ENCODE measurements at places on chromosomes 2 and 18. TPM values are rescaled to one million over a fixed set of nuclear protein-coding genes. Genes with fewer than 3 reads are reported as not detected.

Gene KANSL1L
- total RNA-seq = 43.8 TPM

Gene NPPC
- 7.3 TPM for total RNA-seq

Gene ALLC
- 0.60 TPM for total RNA-seq

Gene EFR3B
- 60.9 TPM for total RNA-seq

Gene FHOD3
- 45.1 TPM for total RNA-seq

Gene IL36G
- not detected for total RNA-seq

Gene SLC40A1
- 13.9 TPM for total RNA-seq

GRCh38 chr2:161273038-161273760 lies 35.0 kb upstream of the PSMD14 start:
- DNase-seq = no peak

DNA sequence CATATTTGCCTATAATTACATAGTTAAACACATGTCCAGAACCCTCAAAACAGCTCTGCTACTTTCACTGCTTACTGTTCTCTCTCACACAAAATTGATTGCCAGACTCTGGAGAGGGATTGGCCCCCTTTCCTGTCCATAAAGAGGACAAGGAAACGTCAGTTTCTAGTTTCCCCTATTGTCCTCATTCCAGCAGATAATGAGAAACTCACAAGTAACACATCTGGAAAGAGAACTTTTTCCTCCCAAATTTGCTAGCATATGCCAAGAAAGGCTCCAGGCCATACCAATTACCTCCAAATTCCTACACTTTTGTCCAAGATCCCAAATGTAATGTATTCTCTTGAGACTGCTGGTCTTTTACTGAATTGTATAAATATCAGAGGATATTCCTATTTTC lies 200.5 kb downstream of the EXOC6B start:
- DNase-seq = no peak

- no peak for DNase-seq
These were observed 518.6 kb upstream of the FSIP2 start for GRCh38 chr2:185219981-185220380.

DNA sequence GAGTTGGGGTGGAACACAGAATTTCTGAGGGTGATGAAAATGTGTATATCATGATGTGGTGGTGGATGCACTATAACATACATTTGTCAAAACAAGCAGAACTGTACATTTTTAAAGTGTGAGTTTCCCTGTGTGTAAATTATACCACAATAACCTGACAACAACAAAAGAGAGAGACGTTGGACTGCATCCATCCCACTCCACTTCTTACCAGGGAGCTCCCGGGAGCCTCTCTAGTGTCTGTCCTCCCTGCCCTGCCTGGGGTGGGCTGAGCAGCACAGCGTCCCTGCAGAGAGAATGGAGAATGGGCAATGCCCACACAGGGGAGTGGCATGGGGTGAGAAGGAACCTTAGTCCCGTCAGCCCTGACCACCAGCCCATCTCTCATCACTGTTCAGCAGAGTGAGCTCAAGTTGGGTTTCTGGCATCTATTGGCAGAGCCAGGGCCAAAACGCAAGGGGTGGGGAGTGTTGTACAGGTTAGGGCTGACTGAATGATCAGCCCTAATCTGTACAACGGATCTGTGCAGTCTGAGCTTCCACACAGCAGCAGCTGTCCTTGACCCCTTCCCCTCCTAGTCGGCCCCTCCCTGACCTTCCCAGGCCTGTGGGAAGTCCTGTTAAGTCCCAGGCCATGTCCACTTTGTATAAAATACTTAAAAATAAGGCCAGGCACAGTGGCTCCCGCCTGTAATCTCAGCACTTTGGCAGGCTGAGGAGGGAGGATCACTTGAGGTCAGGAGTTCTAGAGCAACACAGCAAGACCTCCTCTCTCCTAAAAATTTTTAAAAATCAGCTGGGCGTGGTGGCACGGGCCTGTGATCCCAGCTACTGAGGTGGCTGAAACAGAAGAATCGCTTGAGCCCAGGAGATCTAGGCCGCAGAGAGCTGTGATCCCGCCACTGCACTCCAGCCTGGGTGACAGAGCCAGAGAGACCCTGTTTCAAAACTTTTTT lies 3.3 kb upstream of the PROC start:
- no peak for DNase-seq

- DNase-seq = no peak
These were observed 20.3 kb downstream of the CHMP1B start for GRCh38 chr18:11871501-11871900.

DNA sequence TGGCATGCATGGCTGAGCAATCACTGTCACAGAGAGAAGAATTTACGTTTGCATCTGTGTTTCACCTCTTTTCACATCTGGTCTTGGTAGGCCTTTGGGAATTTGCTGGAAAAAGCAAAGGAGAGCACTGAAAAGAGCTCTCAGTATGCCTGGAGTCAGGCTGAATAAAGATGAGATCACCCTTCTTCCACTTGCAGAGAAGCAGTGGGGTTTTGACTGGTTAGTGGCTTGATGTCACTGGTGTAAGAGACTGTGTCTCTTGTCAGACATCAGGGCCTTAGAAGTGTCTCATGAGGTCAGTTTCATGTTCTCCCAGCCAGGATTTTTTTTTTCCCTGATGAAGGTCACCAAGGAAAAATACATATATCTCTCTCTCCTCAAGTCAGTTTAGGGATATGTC lies 353.8 kb downstream of the INSIG2 start:
- no peak for DNase-seq

GRCh38 chr18:60452421-60452820 lies 79.8 kb upstream of the MC4R start:
- no peak for DNase-seq

DNA sequence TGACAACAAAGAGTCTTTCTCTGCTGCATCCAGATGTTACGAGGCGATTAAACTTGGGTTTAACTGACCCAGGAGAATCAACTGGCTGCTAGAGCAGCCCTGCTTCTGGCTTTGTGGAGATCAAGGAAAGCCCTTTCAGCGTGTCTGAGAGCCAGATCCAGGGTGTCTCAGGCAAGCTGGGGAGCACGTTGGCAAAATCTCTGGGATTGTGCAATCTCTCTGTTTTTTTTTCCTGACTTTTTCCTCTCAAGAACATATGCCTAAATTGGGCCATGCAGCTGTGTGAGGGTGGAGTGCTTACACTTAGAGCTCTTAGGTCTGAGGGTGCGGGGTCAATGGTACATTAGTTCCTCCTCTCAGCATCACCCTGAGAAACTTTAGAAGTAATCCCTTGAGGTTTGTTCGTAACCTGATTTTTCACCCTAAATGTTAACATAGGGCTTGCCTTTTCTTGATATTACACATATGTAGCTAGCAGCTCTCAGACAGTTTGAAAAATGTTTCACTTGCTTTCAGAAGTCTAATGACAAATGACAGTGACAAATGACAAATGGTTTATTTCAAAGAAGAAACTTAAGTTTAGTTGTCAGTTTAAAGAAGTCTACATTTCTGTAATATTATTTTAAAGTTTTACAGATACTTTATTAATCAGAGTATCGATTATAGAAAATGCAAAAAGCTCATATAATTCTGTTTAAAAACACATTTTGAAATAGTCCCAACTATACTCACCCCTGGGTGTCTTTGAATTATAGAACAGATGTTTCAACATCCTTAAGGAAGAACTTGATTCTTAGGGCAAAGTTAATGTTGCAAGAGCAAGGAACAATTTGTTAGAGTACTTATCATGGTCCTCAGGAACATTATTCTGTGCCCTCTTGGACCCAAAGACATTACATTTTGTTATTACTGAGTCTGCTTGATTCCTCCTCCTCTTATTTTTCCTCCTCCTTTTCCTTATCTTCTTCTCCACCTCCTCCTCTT lies 38.4 kb upstream of the ZSWIM2 start:
- DNase-seq = no peak

DNA sequence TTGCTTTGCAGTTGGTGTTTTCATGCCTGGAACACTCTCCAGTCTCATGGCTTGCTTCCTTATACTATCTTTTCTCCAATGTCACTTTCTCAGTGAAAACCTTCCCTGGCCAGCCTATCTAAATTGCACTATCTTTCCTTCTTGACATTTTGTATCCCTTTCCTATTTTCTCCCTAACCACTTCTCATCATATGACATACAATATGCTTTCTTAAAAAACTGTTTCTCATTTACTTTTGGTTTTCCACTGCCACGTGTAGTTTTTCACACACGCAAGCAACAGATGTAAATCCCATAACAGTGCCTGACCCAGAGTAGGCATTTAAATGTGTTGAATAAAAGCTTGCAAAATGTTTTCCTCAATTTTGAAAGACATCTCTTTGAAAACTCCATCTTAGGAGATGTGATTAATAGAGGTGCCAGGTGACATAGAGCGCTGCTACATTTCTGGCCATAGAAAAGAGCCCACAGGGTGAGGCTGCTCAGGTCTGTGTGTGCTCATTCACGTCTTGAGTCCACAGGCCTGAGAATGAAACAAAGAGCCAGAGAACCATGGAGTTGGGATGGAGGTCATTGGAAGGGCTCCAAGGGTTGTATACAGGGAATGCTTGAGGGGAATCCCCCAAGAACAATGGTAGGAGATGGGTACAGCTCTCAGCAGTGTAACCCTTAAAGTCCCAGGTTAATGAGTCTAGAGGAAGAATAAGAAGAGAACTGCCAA lies 12.7 kb downstream of the ZNF24 start:
- DNase-seq = no peak

- no peak for DNase-seq
These were observed 108.4 kb downstream of the MEP1B start for GRCh38 chr18:32298171-32298667.

DNA sequence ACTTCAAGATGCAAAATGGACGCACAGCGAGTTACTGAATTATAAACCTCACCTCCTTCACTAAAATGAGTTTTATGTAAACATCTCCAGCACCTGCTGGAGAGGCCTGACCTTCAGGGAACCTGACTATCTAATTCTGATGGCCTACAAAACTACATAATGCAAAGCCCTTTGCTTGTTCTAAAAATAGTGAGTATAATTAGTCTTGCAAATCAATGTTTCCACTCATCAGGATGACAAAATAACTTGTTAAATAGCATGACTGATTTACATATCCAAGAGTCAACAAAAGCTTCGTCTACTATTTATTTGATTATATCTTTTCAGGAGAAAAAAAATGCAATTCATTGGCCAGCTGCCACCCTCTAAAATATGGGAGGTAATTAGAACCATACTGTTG lies 326.3 kb upstream of the MC4R start:
- no peak for DNase-seq

- no peak for DNase-seq
These were observed 149.7 kb downstream of the GLI2 start for GRCh38 chr2:120885321-120885720.

DNA sequence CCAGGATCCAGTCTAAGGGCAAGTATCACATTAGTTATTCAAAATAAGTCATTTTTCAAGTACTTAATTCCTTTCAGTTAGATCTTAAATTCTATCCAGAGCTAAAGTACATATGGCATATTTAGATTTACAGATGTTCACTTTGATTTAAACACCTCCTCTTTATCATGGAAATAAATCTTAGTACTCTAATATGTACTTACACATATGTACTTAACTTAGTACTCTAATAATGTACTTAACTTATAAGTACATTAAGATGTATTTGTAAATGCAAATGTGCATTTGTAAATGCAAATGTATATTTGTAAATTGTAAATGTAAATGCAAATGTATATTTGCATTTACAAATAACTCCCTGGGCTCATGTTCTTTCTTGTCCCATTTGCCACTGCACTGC lies 14.6 kb downstream of the PIGN start:
- no peak for DNase-seq

DNA sequence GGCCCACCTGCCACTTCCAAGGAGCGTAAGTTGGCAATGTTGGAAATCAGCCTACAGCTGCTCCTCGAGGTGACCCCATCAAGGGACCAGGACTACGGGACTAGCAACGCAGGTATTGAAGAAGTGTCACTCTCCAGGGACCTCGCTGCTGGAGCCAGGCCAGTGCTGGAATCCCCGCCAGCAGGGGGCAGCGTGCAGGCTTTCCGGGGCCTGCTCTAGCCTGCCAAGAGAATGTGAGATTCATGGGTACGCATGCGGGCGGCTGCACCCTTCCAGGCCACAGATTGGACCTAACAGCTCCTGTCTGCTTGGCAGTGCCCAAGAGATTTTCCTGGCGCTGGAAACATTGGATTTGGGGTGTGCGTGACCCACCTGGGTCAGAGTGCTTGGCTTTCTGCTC lies 182.8 kb upstream of the RAB12 start:
- DNase-seq = no peak

GRCh38 chr18:36284671-36285295 lies 12.7 kb upstream of the FHOD3 start:
- peak; percentile 61 for DNase-seq

DNA sequence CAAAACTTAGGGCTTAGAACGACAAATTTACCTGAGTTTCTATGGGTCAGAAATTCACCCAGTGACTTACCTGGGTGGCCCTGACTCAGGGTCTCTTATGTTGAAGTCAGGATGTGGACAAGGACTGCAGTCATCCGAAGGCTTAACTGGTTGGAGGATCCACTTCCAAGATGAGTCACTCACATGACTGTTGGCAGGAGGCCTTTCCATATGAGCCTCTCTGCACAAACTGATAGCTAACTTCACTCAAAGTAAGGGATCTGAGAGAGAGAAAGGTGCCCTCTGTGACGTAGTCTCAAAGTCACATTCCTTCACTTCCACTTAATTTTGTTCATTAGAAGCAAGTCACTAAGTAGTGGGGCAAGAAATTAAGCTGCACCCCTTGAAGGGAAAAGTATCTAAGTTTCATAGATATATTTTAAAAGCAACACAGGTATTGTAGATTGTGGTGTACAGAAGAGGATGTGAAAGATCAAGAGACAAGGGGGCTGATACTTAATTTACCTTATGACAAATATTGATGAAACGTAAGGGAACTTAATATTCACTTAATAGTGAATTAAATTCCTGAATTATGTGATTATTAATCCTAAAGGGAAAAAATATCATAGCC lies 48.4 kb downstream of the TANK start:
- DNase-seq = no peak

DNA sequence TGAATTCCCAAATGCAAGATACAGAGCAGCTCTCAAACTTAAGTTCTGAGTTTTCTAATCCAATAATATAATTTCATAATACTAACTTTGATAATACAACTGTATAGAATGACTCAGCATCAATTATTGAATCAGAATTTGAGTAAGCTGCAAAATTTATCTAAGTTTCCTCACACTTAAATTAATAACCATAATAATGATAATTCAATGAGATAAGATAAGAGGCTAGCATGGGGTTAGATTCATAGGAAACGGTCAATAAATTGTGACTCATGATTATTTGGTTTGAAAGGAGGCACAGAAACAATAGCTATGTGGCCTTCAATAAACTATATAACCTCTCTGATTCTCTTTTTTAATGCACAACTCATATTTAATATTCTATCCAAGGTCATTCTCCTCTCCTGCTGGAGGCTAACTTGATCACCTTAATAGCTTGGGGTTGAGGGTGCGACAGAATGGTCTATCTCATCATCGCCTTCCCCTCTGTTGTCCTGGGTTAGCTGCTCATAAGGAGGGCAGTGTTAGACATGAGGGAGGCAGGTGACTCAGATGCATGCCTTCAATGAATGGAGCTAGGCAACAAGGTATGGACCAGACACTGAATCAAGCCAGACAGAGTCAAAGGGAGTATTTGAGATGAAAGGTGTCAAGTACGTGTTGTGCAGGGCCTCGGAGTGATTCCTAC lies 36.2 kb upstream of the BMP10 start:
- no peak for DNase-seq

Data from dorsolateral prefrontal cortex (tissue), 122 donors.